Bronchial epithelial cell (primary cell): ENCODE measurements at places on chromosomes 1 and 21. TPM values are rescaled to one million over a fixed set of nuclear protein-coding genes. Genes with fewer than 3 reads are reported as not detected.

The CNKSR1 gene
- 11.8 and 15.8 TPM in 2 replicates for total RNA-seq

The USH2A gene
- under 0.01 TPM in 1 of 2 replicates, not detected in the other for total RNA-seq

The LEFTY1 gene
- not detected in 2 replicates for total RNA-seq

The OR10J1 gene
- not detected in 2 replicates for total RNA-seq

The RNF186 gene
- not detected in 2 replicates for total RNA-seq

The ATAD3C gene
- 0.26 and 0.77 TPM in 2 replicates for total RNA-seq

The PYCR2 gene
- total RNA-seq = 19.5 and 35.3 TPM in 2 replicates

The CSMD2 gene
- total RNA-seq = not detected in 2 replicates

The CA14 gene
- total RNA-seq = not detected in 2 replicates

The TRIM67 gene
- not detected in 2 replicates for total RNA-seq

- no peak for DNase-seq
These were observed 56.0 kb upstream of the DSCAM start for GRCh38 chr21:40902993-40903392.

GRCh38 chr1:32992489-32993323, 28.1 kb upstream of the RNF19B start:
- DNase-seq = peak; percentile 94

DNA sequence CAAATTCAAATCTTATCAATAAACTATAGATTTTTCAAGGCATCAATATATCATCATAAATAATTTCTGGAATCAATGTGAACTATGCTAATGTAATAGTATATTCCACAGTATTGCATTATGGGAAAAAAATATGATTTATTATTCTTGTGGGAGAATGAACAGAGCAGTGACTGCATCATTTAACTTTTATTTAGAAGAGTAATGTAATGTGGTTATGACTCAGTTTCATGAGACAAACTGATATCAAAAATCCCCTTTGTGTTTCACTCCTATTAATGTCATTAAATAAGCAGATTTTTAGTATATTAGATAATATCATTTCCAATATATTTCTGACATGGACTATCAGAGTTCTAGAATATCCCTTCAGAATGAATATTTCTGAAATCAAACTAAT, 187.6 kb downstream of the LRRC40 start:
- DNase-seq = peak; percentile 1

GRCh38 chr1:44714944-44715571, 15.9 kb downstream of the RNU5D-1 start:
- peak; percentile 76 for DNase-seq

- no peak for DNase-seq
These were observed 4.7 kb downstream of the UBR4 start for GRCh38 chr1:19205403-19205802.

GRCh38 chr1:227066999-227067398, 126.9 kb downstream of the COQ8A start:
- no peak for DNase-seq

DNA sequence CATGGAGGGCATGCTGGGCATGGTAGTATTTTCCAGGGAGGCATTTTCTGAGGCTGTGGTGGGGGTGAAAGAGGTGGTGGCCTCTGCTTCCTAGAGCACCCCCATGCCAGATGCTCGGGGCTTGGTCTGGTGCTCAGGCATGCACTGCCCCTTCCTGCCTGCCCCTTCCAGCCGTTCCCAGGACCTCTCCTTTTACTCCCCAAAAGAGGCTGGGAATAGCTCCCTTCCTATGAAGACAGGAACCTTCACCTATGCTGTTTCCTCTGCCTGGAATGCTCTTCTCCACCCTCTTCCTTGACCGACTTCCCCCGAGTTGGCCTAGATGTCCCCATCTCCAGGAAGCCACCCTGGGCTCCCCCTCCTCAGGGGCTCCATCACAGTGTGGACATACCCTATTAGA, 9.1 kb downstream of the EDN2 start:
- no peak for DNase-seq

DNA sequence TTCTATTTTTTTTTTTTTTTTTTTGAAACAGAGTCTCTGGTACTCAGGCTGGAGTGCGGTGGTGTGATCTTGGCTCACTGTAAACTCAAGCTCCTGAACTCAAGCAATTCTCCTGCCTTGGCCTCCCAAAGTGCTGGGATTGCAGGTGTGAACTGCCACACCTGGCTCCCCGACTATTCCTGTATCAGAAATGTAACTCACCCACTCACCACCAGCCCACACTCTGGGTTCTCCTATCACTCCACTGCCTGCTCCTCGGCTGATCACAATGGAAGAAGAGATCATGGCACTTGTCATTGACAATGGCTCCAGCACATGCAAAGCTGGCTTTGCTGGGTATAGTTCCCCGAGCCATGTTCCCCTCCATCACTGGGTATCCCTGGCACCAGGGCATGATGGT, 15.9 kb downstream of the RABIF start:
- no peak for DNase-seq

GRCh38 chr1:61282387-61282786, 200.0 kb downstream of the NFIA start:
- DNase-seq = no peak

DNA sequence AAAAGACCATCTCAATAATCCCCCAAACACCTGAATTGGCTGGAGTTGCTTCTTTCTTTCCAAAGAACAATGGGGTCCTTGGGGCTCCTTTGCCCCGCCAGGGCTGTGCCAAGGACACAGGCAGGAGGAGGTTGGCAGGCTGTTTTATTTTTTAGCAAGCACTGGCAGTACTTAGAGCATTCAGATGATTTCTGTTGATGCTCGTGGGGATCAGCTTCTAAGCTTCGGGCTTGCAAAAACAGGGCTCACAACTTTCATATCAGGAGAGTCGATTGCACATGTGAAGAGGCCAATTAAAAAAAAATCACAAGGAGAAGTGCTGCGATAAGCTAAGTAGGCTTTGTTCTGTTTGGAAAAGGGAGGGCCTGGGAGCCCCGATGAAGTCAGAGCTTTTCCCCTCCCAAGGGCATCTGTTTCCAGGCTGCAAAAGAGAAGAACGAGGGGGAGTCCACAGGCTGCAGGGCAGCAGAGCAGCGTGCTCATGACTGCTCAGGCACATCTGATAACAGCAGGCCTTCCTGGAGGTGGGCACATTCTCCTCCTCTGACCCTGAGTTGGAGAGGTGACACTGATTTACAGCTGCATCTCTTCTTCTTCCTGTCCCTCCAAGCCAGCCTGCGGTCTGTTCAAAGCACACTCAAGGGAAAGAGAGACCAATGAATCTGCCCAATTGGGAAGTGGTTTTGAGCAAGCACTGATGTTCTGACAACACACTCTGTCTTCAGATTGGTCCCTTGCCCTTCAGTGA, 27.3 kb upstream of the BCAR3 start:
- DNase-seq = no peak

GRCh38 chr1:117188170-117188815, 22.4 kb downstream of the VTCN1 start:
- no peak for DNase-seq

DNA sequence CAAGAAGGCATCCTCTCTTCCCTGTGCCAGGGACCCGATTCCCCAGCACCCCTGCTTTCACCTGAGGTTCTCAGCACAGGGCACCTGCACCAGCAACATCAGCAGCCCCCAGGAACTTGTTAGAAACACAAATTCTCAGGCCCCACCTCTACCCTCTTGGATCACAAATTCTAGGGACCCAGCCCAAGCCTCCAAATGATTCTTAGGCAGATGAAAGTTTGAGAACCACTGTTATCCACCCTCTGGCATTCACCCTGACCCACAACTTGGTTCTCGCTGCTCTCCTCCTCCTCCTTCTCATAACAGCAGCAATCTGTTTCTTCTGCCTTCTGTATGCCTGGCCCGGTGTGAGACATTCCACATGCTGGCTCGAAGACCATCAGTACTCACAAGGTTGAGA, 60.3 kb upstream of the HIVEP3 start:
- no peak for DNase-seq

GRCh38 chr1:72366466-72366865, 84.1 kb upstream of the NEGR1 start:
- peak; percentile 92 for DNase-seq
